ENCODE measurements at places on chromosomes 5 and 9.

- no peak for DNase-seq
Observed at GRCh38 chr5:72177538-72177937, 70.3 kb downstream of the MAP1B start.

DNA sequence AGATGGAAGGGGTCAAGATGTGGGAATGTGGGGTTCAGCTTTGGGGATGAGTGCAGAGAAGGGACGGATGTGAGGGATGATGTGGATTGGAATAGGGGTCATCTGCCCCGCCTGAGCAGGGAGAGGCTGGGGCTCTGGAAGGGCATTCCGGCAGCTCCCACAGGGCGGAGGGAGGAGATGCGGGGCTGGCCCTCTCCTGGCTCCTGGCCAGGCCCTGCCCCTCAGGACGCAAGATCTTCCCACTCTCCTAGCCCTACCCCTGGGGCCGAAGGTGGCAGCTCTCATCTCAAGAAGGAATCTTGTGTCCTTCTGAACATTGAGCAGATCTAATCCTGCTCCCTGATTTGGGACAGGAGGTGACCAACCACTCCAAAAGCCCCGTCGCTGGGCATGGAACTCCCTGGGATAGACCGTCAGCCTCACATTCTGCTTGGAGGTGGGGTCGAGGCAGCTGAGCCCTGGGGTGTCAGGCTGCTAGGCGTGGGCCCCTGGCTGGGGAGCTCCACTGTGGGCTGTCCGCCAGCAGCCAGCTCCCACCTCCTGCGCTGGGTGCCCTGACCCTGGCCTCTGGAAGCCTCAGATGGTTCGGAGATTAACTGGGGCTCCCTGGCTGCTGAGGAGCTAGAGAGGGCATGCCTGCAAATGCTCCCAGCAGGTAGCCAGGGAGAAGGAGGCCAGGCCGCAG is 125.2 kb downstream of the ZNF354C start:
- no peak for DNase-seq

- no peak for DNase-seq
Observed at GRCh38 chr9:78011049-78011448, 20.6 kb downstream of the GNAQ start.

GRCh38 chr5:127074466-127074865 is 1.2 kb upstream of the C5orf63 start:
- no peak for DNase-seq

GRCh38 chr5:111198281-111198966 is 25.8 kb upstream of the CAMK4 start:
- DNase-seq: no peak

- DNase-seq: no peak
Observed at GRCh38 chr9:86200599-86201162, 58.8 kb downstream of the C9orf153 start.

DNA sequence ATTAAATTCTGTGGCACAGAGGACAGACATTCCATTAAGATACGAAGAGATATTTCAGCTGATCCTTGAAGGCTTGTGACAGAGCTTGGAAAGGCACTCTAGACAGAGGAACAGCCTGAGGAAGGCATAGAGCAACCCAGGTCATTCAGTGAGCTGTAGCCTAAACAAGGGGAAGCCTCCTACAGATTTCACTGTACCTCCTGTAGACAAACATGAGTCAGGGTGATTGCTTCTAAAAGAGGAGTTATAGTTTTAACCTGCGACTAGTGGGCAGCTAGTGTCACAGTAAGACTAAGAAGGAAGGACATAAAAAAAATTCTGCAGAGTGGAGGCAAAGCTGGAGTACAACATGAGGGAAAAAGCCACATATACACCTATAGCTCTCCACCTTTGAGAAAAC is 43.5 kb upstream of the ANKDD1B start:
- peak; percentile 45 for DNase-seq

- no peak for DNase-seq
Observed at GRCh38 chr5:59887274-59887673, 6.3 kb downstream of the PDE4D start.

GRCh38 chr5:155101697-155102096 is 88.1 kb downstream of the KIF4B start:
- no peak for DNase-seq

All from kidney glomerular epithelial cell (primary cell).